ENCODE measurements at places on chromosomes 5 and 9. TPM values are rescaled to one million over a fixed set of nuclear protein-coding genes. Genes with fewer than 3 reads are reported as not detected.

Gene OCLN
- polyA plus RNA-seq, result 0.99 TPM

GRCh38 chr9:90979639-90980038, 178.0 kb downstream of the SYK start:
- DNase-seq, result no peak

GRCh38 chr5:151067632-151068432, 13.0 kb downstream of the TNIP1 start:
- peak; percentile 53 for DNase-seq

GRCh38 chr5:2700876-2701275, 50.6 kb downstream of the IRX2 start:
- no peak for DNase-seq

GRCh38 chr5:149851211-149851610, 93.4 kb downstream of the PDE6A start:
- no peak for DNase-seq

DNA sequence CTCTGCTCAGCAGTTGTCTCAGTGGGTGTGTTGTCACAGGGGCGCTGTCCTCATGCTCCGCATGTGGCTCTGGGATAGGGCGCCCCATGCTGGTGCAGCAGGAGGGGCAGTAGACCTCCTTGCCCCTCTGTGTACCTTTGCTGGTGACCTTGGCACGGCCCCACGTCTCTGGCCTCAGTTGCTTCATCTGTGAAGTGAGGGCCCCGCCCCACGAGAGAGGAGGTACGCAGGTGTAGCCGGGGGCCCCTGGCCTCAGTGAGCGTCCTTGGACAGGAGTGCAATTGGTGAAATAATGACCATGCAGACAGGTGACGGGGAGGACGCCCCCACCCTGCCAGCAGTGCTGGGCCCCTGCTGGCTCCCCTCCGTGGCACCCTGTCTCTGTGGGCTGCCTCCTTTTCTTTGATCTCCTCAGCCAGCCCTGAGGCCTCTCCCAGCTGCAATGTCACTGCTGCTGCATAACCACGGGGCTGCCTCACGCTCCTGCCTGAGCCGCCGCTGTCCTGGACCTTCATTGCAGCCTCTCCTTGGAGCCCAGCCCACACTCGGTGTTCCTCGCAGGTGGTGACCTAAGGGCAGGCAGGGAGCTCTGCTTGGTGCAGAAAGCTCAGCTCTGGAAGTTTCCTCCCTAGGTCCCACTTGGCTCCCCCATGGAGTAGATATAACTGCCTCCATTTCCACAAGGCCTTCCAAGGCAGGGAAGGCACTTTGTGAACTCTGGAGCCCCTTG, 57.3 kb downstream of the PHF2 start:
- DNase-seq, result no peak

Data from IMR-90 (cell line).